NCI-H2029 treated with DMSO at 0.1 percent for 48 hours (cell line): ENCODE measurements at places on chromosomes 12 and 14.

GRCh38 chr12:25713264-25713663 lies 160.2 kb upstream of the LMNTD1 start:
- no peak for DNase-seq

- no peak for DNase-seq
Measured at GRCh38 chr14:85418721-85419120, 111.2 kb upstream of the FLRT2 start.

DNA sequence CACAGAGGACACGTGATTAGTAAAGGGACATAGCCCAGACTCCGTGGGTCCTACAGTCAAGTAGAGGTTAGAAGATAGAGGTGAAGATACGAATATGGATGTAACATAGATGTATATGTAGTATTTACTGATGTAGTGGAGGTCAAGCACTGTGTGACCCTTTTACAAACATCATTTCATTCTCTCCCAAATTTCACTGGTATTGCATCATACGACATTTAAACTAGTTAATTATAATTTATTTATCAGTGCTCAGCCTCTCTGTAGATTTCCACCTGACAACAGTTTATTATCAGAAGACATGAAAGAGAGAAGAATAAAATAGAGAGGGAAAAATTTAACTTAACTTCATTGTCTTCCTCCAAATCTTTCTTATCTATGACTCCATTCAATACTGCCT lies 927.9 kb upstream of the TMEM132C start:
- DNase-seq = no peak

DNA sequence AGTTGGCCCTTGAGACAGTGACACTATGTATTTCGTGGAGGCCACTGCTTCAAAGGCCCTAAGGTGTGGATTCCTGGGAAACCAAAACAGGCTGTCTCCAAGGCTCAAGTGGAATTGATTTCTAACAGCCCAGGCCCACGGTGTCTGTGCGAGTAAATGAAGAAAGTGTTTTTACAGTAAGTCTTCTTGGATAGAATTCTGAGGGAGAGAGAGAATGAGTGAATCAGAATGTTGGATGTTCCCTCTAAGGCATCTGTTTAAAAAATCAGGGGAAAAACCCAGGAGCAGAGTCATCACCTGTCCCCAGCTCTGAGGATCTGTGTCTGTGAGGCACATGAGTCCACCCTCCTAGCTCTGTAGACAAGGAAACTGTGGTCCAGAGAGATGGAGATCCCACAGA lies 22.3 kb upstream of the BDKRB1 start:
- no peak for DNase-seq

- no peak for DNase-seq
Measured at GRCh38 chr12:24574538-24574937, 374.4 kb downstream of the BCAT1 start.

- DNase-seq = no peak
Measured at GRCh38 chr12:3897371-3897971, 24.3 kb upstream of the PARP11 start.

DNA sequence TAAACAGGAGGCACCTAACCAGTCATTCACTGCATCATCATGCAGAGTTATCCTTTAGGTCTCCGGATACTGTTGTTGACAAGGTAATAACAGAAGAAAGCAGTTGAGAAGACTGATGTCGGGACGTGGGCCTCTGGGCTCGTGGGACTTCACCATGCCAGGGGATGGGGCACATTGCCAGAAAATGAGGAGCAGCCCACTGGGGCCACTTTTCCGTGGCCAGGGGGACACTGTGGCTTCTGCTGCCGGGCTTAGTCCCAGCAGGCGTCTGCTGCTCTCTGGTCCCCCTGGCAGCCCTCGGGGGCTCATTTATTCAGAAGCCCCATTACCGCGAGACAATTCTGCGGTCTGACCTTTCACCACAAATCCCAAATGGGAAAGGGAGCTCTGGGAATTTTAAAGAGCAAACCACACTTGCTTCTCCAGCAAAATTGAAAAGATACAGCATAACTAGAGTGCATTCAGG lies 201.2 kb downstream of the DAD1 start:
- DNase-seq = no peak

DNA sequence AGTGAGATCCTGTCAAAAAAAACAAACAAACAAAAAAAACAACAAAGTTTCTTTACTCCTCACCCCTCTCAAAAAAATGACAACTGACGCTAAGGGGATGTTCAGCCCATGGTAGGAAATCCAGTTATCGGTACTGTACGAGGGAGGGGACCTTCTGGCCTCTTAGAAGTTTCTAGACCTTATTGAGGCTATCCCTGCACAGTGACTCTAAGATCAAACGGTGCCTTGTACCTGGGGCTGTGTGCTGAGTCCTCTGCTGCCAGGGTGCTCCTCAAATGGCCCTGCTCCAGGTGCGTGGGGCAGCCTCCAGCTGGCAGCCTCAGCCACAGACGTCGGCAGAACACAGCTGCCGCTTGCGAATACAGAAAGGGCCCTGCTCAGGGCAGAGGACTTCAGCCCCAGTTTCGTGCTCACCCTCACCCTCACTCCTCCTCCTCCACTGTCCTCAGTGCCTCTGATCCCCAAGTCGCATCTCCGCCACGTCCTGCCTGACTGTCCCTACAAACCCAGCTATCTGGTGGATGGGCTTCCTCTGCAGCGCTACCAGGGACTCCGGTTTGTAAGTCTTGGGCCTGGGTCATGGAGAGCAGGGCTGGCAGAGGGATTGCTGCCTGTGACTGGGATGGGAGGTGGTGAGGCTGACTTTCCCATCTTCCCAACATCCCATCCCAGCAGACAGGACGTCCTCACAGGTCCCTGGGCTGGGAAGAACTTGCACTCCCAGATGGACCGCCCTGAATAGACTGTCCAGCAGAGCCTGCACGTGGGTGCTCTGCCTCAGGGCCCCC lies 90.9 kb downstream of the B4GALNT3 start:
- no peak for DNase-seq

GRCh38 chr12:130764475-130765185 lies 48.5 kb upstream of the RIMBP2 start:
- DNase-seq = no peak
